ENCODE measurements at places on chromosomes 13 and 19.

- DNase-seq, result no peak
These were observed 22.1 kb downstream of the FBN3 start for GRCh38 chr19:8127311-8127710.

GRCh38 chr13:113419531-113420193 lies 33.6 kb downstream of the ADPRHL1 start:
- no peak for DNase-seq

GRCh38 chr13:32086366-32086765 lies 54.8 kb downstream of the FRY start:
- DNase-seq, result no peak

- DNase-seq, result no peak
These were observed 1.7 kb upstream of the SBK3 start for GRCh38 chr19:55546822-55547614.

- no peak for DNase-seq
These were observed 63.4 kb downstream of the MLLT1 start for GRCh38 chr19:6216236-6216995.

DNA sequence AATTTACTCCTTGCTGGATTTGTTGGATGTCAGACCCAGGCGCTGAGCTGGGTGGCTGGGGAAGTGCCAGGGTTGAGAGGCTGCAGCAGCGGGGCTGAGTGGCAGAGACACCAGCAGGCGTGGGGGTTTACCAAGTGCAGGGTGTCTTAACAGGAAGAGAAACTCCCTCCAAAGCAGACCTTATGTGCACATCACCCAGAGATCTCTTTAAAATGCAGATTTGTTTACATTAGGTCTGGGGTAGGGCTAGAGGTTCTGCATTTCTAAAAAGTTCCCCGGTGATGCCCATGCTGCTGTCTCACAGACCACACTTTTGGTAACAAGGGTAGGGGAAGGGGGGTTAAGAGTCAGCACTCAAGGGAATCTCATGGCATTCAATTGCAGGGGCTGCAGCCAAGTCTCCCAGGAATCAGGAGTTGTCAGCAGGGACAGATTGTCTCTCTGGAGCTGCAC lies 80.7 kb upstream of the OLFM4 start:
- DNase-seq, result no peak

- no peak for DNase-seq
These were observed 152.8 kb downstream of the LHFPL6 start for GRCh38 chr13:39450176-39450575.

GRCh38 chr13:75927183-75927669 lies 291.1 kb downstream of the LMO7 start:
- no peak for DNase-seq

DNA sequence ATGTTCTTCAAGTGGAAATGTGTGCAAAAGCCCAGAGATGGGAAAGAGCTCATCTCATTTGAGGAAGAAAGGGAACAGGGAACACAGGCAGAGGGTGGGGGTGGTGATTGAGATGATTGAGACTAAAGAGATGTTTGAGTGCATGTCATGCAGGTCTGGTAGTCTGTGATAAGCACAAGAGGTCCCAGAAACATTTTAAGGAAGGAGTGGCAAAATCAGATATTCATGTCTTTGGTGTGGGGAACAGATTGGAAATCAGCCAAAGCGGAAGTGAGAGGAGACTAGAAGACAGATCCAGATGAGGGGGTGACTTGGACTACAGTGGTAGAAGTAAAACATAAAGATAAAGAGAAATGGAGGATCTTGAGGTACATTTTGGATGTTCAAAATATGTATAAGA lies 39.4 kb upstream of the DACH1 start:
- no peak for DNase-seq

- DNase-seq, result no peak
These were observed 27.7 kb upstream of the FAM216B start for GRCh38 chr13:42753697-42754096.

DNA sequence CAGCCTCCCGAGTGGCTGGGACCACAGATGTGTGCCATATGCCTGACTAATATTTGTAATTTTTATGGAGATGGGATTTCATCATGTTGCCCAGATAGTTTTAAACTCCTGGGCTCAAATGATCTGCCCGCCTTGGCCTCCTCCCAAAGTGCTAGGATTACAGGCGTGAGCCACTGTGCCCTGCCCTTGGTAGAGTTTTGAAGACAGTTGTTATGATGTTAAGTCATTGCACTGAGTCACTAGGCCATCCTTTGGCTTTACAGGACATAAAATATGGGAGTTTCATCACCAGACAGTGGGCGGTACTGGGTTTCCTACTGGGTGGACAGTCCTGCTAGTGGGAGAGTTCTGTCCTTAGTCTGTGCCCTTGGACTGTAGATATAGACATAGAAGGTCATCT lies 282.5 kb downstream of the ATP8A2 start:
- DNase-seq, result no peak

DNA sequence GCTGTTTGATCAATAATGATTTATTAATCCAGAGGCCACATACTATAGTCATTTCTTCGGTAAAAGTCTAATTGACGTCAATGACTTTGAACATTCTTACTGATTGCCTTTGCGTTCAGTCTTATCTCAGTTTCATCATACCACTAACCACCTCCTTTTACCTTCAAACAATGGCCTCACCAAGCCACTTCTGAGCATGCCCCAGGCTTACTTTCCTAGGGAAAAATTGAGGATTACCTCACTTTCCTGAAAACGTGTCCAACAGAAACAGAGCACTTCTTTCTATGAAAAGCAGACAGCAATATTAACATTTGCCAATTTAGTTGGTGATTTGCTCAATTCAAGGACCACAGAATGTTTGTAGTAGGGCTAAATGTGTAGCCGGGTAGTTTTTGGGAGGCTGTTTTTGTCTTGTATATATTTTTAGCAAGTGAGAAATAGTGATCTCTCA lies 157.6 kb downstream of the KLF5 start:
- DNase-seq, result no peak

GRCh38 chr19:2494084-2494446 lies 18.1 kb downstream of the GADD45B start:
- peak; percentile 63 for DNase-seq

- no peak for DNase-seq
These were observed 9.0 kb downstream of the LPAR6 start for GRCh38 chr13:48403913-48404312.
